ENCODE measurements at places on chromosomes 2 and 18.

DNA sequence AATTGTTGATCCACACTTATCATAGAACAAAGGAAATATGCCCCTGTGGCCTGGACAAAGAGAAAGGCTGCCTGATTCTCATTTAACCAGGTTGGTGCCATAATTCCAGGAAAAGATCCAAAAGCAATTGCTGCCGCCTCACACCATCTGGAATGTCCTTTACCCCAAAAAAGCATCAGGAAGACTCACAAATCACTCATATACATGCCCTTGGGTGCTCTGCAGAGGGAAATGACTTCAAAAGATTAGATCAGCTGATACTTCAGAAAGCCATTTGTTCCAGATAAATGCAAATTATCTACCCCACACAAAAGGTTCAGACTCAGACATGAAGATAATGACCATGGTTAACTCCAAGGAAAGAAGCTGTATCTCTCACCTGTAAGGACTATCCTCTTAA, 285.8 kb downstream of the C1D start:
- no peak for DNase-seq

GRCh38 chr2:102662833-102663232, 43.5 kb downstream of the SLC9A2 start:
- no peak for DNase-seq

- no peak for DNase-seq
Observed at GRCh38 chr2:106156305-106157296, 37.5 kb downstream of the UXS1 start.

- DNase-seq, result no peak
Observed at GRCh38 chr2:38148501-38148900, 72.5 kb upstream of the CYP1B1 start.

DNA sequence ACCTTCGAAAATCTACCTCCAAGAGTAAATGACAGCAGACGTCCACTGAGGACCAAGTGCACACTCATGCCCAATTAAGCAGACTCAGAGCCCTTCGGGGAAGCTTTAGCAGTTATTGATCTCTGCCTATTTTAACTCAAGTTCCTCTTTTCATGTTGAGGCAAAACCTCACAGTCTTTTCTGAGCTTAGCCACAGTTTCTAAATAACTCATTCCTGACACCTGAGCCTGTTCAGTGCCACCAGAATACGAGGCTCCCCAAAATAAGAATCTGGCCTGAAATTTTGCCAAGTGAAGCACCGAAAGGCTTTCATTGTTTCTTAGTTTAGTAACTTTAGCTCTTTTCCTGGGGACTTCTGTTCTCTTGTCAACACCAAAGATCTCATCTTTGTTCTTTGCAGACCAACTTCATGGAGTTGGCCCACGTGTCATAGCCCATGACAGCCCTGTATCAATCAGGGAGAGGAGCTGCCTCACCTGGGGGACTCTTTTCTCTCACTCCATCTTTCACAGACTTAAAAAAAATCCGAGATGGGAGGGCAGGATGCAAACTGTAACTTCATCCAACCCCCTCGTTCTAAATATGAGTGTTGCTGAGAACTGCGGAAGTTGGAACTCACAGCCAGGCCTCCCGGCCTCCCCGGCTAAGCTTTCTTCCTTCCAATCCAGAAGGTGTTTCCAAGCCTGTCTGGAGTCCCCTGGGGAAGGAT, 22.2 kb downstream of the INPP5D start:
- DNase-seq, result peak; percentile 48

DNA sequence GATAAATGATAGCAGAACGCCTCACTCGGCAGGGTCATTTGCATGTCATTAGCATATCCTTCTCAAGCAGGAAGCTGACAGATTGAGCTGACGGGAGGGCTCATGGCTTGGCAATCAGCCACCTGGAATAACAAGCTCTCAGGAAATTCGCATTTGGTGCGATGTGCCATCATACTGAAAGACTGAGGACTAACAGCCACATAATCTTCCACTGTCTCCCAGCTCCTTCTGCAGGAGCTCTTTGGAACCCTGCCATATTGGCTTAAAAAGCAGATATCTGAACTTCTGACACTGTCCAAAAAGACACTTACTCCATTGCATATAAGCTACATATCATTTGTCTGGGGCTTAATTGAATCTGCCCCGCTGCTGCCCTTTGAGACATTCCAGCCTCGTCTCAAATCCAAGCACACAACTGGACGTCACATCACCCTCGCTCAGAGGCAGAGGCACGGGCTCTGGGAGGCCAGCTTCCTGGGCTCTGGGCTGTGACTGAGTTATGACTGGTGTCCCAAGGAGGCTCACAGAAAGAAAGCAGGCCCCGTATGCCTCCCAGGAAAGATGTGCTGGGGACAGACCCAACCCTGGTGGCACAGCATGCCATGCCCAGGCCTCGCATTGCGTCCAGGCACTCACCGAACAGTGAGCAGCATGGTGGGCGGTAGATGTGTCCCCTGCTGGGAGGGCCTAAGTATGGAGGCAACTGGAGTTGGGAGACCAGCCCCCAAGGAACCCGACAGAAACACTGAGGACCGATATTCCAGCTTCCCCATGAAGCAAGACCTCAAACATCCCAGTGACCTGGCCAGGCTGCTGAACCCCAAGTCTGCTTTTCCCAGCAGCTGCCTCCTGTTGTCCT, 228.0 kb downstream of the ATAD2B start:
- no peak for DNase-seq

DNA sequence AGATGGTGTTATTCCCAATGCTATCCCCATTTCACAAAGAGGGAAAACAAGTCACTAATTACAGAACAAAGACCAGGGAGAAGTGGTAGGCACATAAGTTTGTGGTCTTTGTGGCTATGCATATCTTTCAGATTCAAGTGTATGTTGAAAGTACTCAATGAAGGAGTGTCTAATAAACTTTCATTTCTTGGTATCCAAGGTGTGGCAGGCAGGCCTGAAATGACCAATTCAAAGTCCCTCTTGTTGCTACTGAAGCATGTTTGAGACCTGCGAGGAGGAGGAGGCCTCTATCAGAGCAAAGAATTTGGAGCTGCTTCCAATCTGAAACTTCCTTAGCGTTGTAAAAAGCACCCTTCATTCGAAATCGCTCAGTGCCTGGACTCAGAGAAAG, 60.9 kb upstream of the KLF7 start:
- DNase-seq, result no peak

DNA sequence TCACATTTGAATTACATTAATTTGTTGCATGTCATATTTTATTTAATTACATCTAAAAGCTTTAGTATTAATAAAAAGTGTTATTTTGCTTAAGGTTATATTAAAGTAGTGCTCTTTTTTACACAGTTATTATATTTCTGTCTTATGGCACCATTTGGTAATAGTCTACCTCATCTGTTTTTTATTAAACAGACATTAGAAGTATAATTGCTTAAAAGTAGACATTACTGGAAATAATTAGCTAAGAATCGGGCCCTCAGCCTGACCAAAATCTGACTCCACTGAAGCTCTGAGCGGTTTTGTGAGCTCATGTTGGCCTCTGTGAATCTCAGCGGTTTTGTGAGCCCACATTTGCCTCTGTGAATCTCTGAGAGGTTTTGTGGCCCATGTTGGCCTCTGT, 102.5 kb upstream of the SNTG2 start:
- no peak for DNase-seq

- no peak for DNase-seq
Observed at GRCh38 chr2:217970206-217970605, 32.6 kb downstream of the TNS1 start.

DNA sequence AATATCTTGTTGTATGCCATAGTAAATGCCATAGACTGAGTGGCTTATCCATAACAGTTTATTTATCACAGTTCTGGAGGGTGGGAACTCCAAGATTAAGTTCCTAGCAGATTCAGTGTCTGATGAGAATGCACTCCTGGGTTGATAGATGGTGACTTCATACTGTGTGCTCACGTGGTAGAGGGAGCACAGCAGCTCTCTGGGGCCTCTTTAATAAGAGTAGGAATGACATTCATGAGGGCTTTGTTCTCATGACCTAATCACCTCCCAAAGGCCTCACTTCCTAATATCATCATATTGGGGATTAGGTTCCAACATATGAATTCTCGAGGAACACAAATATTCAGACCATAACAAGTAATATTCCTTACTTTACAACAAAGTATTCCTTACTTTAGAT, 98.1 kb upstream of the SH3BP4 start:
- no peak for DNase-seq

DNA sequence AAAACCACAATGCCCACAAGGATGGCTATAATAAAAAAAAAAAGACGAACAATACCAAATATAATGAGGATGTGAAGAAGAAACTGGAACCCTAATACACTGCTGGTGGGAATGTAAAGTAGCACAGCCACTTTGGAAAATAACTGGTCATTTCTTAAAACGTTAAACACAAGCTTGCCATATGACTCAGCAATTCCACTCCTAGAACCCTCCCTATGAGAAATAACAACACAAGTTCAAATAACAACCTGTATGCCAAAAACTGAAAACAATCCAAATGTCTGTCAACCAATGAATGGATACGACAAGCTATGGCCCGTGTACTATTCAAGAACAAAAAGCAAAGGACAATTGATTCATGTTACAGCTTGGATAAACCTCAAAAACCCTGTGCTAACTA, 7.0 kb upstream of the ALPK2 start:
- no peak for DNase-seq

- DNase-seq, result no peak
Observed at GRCh38 chr2:128668946-128669345, 350.3 kb upstream of the HS6ST1 start.

DNA sequence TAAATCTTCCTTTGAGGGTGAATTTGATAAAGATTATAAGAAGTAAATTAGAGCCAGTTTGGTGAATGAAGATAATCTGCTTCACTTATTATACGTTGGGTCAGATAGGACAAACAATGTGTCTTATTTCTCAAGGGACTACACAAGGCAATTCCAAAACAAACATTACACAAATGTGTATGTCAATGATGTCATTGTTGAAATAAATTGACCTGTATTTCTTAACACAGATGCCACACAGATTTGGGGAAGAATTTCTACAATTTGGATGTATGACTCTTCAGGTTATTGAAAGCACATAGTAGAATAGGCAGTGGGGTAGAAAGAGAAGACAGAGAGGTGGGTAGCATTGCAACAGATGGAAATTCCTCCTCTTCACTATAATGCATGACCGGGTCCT, 6.9 kb upstream of the CRIM1 start:
- no peak for DNase-seq

DNA sequence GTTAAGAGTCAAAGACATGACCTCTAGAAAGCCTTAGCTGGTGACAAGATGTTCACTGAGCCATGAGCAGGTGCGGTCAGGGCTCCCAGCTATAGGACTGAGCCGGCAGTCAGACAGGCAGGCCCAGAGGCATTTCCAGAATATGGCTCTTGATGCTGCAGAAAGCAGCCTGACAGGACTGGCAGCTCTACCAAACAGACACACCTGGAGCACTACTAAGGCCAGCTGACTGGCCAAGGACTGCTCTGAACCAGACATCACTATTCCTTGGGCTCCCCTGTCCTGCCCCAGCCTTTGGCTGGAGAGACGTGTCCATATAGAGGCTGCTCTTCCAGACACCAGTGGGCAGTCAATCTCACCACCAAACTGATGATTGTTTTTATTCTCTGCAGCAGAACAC, 98.8 kb downstream of the RIF1 start:
- DNase-seq, result no peak

GRCh38 chr2:10400568-10400977, 47.6 kb downstream of the ODC1 start:
- DNase-seq, result no peak

- DNase-seq, result no peak
Observed at GRCh38 chr18:48573632-48574283, 34.9 kb downstream of the CTIF start.

DNA sequence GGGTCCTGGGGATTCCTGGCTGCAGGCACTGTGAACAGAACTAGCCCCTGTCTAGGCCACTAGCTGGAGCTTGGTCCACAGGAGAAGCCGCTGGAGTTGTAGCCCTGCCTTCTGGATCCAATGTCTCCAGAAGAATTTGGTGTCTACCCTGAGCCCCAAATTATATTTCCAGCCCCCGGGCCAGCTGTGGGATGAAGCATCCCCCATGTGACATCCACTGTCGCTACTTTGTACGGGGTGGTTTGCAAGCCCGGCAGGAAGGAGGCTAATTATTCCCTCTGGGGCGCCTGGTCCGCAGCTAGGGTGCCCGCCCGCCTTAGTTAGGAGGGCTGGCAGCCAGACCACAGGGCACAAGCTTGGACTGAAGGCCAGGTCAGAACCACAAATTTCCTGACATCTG, 106.5 kb downstream of the SMAD7 start:
- DNase-seq, result no peak

DNA sequence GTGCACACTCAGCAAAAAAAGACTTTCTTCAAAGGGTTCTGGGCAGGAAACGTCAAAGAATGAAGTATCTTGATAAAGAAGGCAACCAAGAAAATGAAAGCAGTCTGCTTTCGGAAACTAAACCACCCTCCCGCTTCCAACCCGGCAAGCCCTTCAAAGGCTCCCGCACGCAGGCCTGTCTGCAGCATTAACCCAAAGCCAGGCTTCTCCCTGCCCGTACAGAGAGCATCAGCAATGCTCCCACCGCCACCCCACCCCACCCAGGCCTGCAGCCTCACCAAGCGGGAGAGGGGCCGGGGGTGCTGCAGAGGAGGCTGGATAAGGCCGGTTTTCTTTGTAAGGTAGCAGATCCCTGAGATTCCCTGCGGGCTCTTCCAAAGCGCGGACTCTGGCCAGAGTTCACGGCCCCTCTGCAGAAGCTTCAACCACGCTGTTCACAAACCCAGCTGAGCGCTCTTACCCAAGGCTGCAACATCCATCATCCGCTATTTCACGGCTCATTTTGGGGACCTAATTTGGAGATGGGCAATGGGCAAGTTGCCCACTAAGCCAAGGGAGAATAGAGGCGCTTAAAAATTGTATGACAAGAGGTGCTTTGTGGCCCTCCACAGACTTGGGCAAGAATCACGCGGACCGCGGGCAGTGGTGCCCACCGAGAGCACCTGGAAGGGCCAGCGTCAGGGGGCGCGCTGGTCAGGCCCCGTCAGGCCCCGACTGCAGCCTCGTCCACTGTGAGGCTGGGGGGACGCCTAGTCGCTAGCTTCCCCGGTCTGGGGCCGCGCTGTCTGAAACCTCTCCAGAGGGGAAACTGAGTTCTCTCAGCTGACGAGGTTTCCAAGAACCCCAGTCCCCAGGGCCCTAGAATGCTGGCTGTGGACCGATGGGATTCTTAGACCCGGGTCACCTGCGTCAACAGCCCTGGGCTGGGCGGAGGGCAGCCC, 225.4 kb upstream of the ID2 start:
- no peak for DNase-seq

DNA sequence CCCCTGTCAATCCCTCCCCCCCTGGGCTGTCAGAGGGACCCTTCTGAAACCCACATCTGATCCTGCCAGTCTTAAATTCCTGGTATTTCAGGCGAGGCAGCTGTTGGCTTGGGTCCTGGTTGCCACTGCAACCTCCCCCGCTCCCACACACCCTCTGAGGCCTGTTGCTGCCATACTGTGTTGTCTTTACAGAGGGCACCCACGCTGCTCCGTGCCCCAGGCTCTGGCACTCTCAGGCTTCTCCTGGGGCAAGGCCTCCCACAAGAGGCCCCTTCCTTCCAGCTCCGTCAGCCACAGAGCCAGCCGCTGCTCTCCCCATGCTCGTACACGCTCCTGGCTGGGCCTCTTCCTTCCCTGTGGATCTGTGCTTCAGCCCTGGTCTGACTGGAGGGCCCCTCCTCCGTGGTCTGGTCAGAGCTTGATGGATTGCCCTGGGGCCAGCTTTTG, 8.6 kb downstream of the CABLES1 start:
- DNase-seq, result no peak
